Fibroblast of villous mesenchyme (primary cell): ENCODE measurements at places on chromosomes 12 and 14. TPM values are rescaled to one million over a fixed set of nuclear protein-coding genes. Genes with fewer than 3 reads are reported as not detected.

DNA sequence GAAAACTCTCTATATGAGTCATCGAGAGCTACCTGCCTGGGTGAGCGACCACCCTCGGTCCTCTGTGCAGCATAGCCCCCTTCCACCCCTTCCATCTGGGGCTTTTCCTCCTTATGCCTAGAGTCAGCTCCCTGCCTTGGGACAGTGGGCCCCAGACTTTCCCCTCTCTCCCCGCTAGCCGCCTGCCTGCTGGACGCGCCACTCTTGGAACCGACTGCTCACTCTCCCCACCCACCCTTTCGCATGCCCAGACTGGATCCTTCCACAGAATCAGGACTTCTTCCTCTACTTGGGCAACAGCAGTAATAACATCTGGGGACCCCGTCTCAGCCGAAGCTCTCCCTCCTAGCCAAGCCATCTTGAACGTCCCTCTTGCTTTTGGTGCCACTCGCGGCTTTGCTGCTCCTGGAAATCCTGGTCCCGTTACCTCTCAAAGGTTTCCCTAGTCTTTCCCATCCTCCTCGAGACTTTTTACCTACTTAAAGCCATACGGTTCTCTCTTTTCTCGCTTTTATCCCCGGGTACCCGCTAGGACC is 671 bp downstream of the ESYT1 start:
- peak; percentile 26 for DNase-seq

The AJUBA gene
- total RNA-seq: 105 and 131 TPM in 2 replicates

The FOXG1 gene
- under 0.01 TPM in 1 of 2 replicates, not detected in the other for total RNA-seq

The MAP1LC3B2 gene
- total RNA-seq: 0.32 and 0.43 TPM in 2 replicates

DNA sequence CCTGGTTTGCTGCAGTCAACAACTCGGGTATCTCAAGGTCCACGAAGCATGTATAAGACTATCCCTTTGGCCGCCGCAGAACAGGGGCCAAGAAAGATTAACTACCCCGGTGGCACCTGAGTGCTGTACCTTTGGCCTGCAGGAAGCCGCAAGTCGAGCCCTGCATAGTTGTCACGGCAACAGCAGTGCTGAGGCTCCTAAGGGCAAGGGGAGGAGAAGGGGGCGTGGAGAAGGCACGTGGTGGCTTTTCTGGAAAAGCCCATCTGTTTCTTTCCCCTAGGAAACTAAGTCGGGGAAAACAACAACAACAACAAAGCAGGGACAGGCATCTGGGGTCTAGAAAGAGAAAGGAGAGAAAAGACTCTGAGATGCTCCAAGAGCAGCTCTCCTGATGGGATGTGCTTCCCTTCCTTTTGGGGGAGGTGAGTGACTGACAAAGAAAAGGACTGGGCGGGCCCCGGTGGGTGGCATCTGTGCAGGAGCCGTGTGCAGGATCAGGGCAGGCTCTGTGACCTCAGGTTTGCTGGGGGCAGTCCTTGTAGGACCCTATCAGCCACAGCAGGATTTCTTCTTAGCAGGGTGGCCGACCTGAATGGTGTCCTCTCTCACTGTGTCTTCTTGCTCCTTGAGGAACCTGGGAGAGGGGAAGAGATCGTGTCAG is 123.9 kb downstream of the PRMT8 start:
- no peak for DNase-seq

GRCh38 chr12:13801543-13801942 is 179.9 kb downstream of the GRIN2B start:
- no peak for DNase-seq
